ENCODE measurements at places on chromosomes 2 and 18. TPM values are rescaled to one million over a fixed set of nuclear protein-coding genes. Genes with fewer than 3 reads are reported as not detected.

Gene EGR4
- not detected for total RNA-seq

Gene ATOH8
- total RNA-seq, result 18.6 TPM

Gene VWA3B
- total RNA-seq, result 0.59 TPM

DNA sequence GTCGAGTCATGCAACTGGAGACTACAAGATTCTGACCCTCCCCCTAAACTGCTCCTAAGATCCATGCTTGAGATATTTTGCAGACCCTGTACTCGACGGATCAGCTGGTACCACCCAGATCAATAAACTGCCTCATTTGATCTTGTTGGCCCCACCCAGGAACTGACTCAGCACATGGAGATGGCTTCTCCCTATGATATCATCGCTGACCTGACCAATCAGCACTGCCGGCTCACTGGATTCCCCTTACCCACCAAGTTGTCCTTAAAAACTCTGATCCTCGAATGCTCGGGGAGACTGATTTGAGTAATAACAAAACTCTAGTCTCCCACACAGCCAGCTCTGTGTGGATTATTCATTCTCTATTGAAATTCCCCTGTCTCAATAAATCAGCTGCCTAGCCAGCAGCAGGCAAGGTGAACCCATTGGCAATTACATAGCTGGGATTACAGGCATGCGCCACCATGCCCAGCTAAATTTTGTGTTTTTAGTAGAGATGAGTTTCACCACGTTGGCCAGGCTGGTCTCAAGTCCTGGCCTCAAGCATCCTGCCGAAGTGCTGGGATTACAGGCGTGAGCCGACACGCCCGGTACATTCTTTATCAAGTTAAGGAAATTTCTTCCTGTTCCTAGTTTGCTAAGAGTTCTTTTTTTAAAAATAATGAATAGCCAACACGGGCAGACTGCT, 43.6 kb downstream of the VPS54 start:
- no peak for DNase-seq
- H3K4me3 ChIP-seq, result no peak overlapping the region
- H3K27me3 ChIP-seq, result no peaks in the 10 kb centered on the region
- no peaks in the 10 kb centered on the region for H3K4me1 ChIP-seq

DNA sequence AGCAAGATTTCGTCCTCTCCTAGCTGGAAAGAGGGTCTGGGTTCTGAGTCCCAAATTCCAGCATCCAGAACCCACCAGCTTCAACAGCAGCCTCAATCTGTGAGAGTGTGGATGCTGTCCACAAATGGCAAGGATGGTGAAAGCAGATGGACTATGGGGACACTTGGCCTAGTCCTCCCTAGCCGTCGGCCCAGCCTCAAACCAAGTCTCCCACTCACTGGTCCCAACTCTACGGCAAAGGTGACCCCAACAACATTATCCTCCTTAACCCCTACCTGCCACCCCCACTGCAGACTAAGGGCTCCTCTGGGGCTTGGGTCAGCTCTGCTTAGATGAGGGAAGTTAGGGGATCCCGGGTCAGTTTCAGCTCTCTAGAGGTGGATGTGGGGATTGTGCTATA, 57.3 kb downstream of the TNS1 start:
- no peak overlapping the region for H3K4me3 ChIP-seq
- H3K27ac ChIP-seq, result no peak overlapping the region
- no peaks in the 10 kb centered on the region for H3K36me3 ChIP-seq
- H3K27me3 ChIP-seq, result no peaks in the 10 kb centered on the region

DNA sequence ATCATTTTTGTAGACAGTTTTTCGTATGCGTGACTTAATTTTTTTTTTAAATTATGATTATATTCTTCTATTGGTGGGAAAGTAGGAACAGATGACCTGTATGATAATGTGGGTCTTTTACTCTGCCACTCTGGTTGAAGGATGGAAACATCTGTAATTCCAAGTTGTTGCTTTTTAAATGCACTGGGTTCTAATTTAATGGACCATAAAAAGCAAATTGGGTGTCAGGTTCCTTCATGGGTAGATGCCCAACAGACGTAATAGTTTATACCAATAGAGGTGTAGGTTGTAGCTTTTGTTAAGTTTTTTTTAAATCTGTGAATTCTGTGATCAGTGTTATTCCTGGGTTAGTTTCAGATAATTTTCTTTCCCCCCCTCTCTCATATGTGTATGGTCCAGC, 117.6 kb downstream of the MAP4K4 start:
- no peaks in the 10 kb centered on the region for H3K27me3 ChIP-seq
- H3K4me3 ChIP-seq, result no peak overlapping the region
- no peak for DNase-seq
- H3K4me1 ChIP-seq, result peaks cover 48% of the 10 kb centered on the region

DNA sequence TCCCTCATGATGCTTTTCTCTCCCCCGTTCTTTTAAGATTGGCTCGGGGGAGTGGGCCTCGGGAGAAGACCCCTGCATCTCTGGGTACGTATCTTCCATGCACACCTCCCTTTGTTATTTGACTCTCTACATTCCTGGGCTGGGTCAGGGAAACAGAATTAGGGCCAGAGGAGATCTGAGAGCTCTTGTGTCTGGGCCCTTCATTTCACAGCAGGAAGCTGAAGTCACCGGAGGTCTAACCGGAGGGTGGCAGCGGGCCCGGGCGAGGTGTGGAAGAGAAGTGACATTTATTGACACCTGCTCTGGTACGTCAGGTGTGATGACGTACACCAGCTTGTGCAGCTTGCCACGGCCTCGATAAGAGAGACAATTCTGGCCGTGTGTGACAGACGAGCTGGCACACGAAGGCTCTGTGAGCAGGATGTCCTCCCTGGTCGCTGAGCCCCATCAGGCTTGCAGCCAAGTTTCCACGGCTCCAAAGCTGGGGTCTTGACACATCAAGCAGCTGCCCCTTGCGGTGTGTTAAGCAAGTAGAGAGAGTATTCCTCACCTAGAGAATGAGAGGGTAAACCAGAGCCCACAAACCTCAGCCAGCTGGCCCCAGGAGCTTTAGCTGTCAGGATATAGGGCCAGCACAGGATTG, 30.4 kb downstream of the TOGARAM2 start:
- no peak for DNase-seq
- H3K36me3 ChIP-seq, result no peaks in the 10 kb centered on the region
- no peak overlapping the region for H3K27ac ChIP-seq
- no peak overlapping the region for H3K4me3 ChIP-seq
- no peaks in the 10 kb centered on the region for H3K27me3 ChIP-seq

- H3K4me1 ChIP-seq, result no peaks in the 10 kb centered on the region
- H3K27me3 ChIP-seq, result no peaks in the 10 kb centered on the region
- no peaks in the 10 kb centered on the region for H3K36me3 ChIP-seq
- H3K27ac ChIP-seq, result no peak overlapping the region
Observed at GRCh38 chr2:208937521-208937920, 486.3 kb upstream of the MAP2 start.

DNA sequence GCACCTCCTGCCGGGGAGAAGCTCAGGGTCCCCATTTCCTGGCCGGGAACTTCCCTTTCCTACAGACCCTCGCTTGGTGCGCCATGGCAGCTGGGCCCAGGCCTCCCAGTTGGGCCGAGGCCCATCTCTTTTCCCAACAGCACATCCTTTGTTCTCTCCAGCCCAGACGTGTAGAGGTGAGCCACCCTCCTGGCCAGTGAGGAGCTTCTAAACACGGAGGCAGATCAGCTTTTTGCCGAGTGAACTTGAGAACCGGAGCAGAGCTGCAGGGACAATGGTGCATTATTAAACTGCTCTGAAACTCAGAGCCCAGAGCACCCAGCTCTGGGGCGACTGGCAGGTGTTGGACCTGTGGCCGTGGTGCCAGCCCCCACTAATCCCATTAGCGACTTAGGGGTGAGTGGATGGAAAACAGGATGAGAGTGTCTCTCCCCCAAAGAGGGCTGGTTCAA, 25.4 kb downstream of the SH3BP4 start:
- no peak overlapping the region for H3K4me3 ChIP-seq
- H3K27me3 ChIP-seq, result no peaks in the 10 kb centered on the region
- peaks cover 63% of the 10 kb centered on the region for H3K4me1 ChIP-seq
- DNase-seq, result no peak
- H3K27ac ChIP-seq, result no peak overlapping the region

GRCh38 chr18:24913507-24914170, 438.3 kb downstream of the ZNF521 start:
- H3K4me3 ChIP-seq, result no peak overlapping the region
- no peaks in the 10 kb centered on the region for H3K36me3 ChIP-seq
- no peak overlapping the region for H3K27ac ChIP-seq
- no peaks in the 10 kb centered on the region for H3K4me1 ChIP-seq

All from osteoblast (primary cell).